Smooth muscle cell of the umbilical artery (primary cell): ENCODE measurements at places on chromosomes 1 and 21. TPM values are rescaled to one million over a fixed set of nuclear protein-coding genes. Genes with fewer than 3 reads are reported as not detected.

The ESPN gene
- 0.05 TPM in 1 of 2 replicates, not detected in the other for total RNA-seq

The OR2G6 gene
- not detected in 2 replicates for total RNA-seq

The UTP11 gene
- 35.9 and 50.8 TPM in 2 replicates for total RNA-seq

The FCRL2 gene
- total RNA-seq = not detected in 2 replicates

The LINGO4 gene
- total RNA-seq = not detected in 2 replicates

The BNIPL gene
- 0.14 and 0.30 TPM in 2 replicates for total RNA-seq

The KRTAP10-7 gene
- not detected in 2 replicates for total RNA-seq

The HEYL gene
- under 0.01 TPM in 1 of 2 replicates, not detected in the other for total RNA-seq

The AVPR1B gene
- not detected in 2 replicates for total RNA-seq

The DUSP10 gene
- 21.9 and 37.4 TPM in 2 replicates for total RNA-seq

The GREM2 gene
- total RNA-seq = 0.59 TPM in 1 of 2 replicates, not detected in the other

The BSND gene
- total RNA-seq = not detected in 2 replicates

The FAM72C gene
- 0.42 TPM in 1 of 2 replicates, not detected in the other for total RNA-seq

The ANKRD13C gene
- 19.3 and 24.3 TPM in 2 replicates for total RNA-seq

The RNPEP gene
- 81.7 and 89.0 TPM in 2 replicates for total RNA-seq

The MROH7 gene
- total RNA-seq = under 0.01 and 0.14 TPM in 2 replicates

The NBPF6 gene
- total RNA-seq = not detected in 2 replicates

The LBR gene
- total RNA-seq = 27.9 and 37.8 TPM in 2 replicates

The CFHR4 gene
- not detected in 2 replicates for total RNA-seq

The FCER1G gene
- total RNA-seq = 0.59 TPM in 1 of 2 replicates, not detected in the other
